GOT3 (cell line): ENCODE measurements at places on chromosomes 12 and 14.

- DNase-seq, result peak; percentile 9
Observed at GRCh38 chr12:45170456-45171042, 45.3 kb upstream of the ANO6 start.

GRCh38 chr12:118098911-118099671 is 4.7 kb downstream of the VSIG10 start:
- no peak for DNase-seq

DNA sequence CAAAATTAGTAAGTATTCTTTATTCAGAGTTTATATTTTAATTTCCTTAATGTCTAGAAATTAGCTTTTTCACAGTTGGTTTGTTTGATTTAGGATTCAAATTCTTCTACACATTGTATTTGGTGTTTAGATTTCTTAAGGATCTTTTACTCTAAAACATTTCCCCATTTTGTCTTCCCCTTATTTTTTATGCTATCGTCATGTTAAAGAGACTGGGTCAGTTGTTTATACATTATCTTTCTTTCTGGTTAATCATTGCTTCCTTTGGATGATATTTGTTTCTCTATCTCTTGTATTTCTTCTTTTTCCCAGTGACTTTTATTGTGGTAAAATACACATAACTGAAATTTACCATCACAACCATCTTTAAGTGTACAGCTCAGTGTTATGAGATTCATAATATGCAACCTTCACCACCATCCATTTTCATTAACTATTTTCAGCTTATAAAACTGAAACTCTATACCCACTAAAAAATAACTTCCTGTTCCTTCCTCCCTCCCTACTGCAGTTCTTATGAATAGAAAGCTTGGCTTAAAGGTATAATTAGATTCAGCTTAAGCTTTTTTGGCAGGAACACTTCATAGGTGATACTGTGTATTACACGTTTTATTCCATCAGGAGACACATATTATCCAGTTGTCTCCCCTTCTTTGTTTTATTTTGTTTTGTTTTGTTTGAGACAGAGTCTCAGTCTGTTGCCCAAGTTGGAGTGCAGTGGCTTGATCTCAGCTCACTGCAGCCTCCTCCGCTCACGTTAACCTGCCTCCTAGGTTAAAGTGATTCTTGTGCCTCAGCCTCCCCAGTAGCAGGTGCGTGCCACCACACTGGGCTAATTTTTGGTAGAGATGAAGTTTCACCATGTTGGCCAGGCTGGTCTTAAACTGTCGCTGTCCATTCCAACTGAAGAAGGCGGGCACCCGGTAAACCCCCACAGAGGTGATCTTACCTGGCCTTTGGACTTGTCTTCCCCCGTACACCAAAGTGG is 45.0 kb downstream of the NOPCHAP1 start:
- DNase-seq, result no peak

DNA sequence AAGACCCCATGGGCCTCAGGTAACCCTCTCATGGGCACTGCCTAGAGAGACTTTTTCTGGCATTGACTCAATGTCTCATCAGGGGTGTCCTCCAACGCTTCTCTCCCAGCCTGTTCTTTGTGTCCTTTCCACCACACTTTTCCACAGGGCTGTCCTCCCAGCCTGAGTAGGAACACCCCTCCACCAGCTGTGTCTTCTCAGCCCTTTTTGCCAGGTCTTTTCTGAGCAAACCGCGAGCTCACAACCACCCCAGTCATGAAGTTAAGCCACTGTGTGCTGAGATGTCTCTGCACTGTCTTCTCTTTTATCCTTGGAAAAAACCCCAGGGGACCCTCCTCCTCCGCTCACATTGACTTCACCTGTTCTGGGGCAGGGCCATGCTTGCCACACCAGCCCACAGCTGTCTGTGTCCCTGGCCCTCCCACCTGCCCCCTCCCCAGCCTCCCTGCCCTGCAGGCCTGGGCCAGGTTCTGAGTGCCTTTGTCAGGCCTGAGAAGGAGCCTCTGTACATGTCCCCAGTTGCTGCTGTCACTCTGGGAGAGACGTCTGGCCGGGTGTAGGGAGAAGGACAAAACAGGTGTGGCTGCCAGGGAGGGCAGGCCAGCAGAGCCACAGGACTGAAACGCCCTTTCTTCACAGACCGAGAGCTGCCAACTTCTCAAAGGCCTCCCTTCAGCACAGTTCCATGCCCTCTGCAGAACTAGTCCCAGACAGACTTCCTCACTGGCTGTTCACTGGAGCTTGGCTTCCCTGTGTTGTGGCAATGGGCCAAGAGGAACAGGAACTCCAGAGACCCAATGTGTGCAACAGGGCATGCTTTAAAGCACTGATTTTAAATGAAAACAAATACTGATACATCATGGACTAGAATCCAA is 50.5 kb upstream of the PNMA1 start:
- no peak for DNase-seq

DNA sequence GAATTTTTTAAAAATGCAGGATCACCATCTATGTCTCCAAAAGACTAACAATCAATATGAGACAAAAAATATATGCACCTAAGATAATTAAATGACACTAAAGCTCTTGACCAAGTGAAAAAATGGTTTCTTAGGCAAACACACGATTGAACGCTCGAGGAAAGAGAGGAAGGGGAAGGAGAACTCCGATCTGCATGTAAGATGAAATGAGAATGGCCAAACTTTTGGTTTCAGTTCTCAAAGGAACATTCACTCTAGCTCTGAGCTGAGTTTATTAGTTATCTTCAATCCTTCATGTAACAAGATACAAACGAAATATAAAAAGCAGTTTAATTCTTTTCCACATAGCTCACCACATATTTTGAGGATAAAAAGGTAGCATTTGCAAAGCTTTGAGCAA is 2.8 kb downstream of the DYRK4 start:
- no peak for DNase-seq

DNA sequence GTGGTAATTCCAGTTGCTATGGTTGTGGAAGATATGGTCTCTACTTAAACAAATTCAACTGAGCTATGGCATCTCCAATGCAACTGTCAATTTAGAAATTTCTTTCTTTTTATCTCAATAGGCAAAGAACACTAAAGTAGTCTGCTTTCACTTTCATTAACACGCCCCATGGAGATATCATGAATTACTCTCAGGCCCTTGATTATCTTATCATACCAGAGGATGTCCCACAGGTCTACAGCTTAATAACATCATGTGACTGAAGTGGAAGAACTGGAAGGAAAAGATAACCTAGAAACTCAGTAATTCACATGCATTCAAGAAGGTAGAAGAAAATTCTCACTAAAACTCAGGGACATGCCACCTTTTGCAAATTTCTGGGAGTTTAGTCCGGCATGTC is 114.3 kb downstream of the FLRT2 start:
- no peak for DNase-seq

DNA sequence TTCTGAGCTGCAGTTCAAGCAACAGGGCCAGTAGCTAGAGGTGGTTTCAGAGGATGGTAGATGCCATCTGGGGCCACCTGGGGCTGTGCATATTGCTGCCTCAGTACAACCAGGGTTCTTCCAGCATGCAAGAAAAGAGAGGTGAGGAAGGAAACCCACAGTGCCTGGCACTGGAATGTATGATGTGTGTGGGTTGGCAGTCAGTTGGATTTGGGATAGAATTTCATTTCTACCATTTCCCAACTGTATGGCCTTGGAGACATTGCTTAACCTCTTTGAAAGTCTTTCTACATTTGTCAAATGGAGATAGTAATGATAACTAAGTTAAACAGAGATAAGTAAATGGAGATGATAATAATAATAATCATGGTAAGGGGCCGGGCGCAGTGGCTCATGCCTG is 10.2 kb upstream of the LRRC10 start:
- DNase-seq, result no peak

GRCh38 chr14:64698903-64699302 is 5.3 kb upstream of the PLEKHG3 start:
- DNase-seq, result no peak

DNA sequence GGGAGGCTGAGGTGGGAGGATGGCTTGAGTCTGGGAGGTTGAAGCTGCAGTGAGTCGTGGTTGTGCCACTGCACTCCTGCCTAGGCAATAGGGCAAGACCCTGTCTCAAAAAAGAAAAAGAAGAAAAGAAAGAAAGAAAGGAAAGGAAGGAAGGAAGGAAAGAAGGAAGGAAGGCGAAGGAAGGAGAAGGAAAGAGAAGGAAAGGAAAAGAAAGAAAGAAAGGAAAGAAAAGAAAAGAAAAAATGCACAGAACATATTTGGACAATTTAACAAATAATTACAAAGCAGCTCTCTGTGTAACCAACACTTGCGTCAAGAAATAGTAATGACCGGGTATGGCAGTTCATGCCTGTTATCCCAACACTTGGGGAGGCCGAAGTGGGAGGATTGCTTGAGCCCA is 35.8 kb upstream of the PTGR2 start:
- no peak for DNase-seq

GRCh38 chr14:89435892-89436656 is 19.0 kb upstream of the FOXN3 start:
- DNase-seq, result no peak

DNA sequence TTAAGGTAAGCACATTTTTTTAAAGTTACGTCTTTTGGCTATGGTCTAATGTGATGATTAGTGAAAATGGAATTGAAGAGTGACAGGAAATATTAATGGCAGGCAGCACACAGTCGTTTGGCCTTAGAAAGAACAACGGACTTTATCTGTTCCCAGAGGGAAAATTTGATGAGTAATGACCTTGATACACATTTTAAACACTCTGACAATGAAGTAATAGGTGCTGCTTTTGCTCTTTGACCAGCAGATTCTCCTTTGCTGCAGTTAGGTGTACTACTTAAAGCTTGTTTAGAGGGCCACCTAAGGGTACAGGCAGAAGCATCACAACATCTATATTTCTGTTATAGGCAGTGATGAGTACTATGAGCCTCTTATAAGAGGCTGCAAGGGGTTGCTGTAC is 27.1 kb upstream of the RNU6-8 start:
- no peak for DNase-seq

DNA sequence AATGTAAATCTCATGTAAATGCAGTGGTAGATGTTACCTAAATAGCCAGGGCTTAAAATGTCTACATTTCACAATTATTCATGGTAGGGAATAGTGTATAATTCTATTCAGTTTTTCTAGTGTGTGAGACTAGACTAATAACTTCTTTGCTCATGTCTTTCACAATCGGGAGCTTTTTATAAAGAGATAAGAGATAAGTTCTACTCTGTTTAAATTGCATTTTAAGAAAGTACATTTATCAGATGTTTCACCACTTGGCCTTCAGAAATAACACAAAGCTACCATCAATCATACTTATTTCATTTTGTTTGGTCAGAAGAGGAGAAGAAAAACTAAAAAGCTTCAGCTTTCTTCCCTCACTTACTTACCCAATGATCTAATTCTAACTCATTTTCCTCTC is 725.5 kb upstream of the FLRT2 start:
- no peak for DNase-seq

GRCh38 chr12:2376908-2377657 is 324.3 kb downstream of the CACNA1C start:
- DNase-seq, result no peak

GRCh38 chr14:83883732-83884131 is 1646.2 kb upstream of the FLRT2 start:
- no peak for DNase-seq

GRCh38 chr12:11939223-11939622 is 131.5 kb upstream of the BCL2L14 start:
- no peak for DNase-seq

- DNase-seq, result no peak
Observed at GRCh38 chr12:81143057-81143456, 65.2 kb downstream of the ACSS3 start.

- no peak for DNase-seq
Observed at GRCh38 chr12:57239587-57240065, 10.1 kb downstream of the SHMT2 start.
